ENCODE measurements at places on chromosomes 5 and 9.

DNA sequence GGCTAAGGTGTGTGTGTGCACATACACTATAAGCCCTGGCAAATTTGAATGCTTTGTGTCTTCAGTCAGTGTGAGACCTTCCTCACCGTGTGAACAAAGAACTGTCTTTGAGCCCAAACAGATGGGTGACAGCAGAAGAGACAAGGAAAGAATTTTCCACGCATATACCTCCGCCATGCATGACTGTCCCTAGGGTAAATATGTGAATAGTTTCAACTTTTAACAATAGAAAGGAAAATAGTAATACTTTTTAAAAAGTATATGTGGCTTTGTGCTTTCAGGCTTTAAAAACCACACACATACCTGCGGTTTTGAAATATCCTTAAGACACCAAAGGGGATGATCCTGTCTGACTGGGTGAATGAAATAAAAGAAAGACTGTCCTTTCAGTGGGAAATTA is 438.6 kb upstream of the MPDZ start:
- no peak for DNase-seq

DNA sequence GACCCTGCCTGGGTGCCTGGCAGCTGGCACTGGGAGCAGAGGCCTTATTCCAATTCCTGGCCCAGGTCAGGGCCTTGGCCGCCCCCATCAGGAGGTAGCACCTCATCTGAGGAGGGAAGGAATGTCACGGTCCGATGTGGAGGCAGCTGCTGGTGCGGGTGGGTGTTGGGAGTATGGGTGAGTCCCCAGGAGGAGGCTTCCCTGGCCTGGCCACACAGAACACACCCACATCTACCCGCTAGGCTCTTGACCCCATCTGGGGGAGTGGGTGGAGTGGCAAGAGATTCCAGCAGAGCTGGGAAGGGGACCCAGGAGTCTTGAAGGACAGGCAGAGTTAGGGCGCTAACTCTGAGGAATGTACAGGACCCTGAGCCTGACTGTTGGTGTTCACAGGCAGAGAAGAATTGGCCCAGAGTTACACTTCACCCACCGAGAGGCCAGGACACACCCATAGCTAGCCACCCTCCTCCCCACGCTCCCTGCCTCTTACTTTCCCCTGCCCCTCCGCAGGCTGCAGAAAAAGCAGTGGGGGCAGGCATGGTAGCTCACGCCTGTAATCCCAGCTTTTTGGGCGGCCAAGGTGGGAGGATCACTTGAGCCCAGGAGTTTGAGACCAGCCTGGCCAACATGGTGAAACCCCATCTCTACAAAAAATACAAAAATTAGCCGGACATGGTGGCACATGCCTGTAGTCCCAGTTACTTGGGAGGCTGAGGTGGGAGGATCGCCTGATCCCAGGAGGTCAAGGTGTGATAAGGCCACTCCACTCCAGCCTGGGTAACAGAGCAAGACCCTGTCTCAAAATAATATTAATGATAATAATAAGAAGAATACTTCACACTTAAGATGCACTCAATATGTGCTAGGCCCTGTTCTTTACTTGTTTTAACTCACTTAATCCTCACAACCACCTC is 6.0 kb downstream of the OLFML2A start:
- no peak for DNase-seq

DNA sequence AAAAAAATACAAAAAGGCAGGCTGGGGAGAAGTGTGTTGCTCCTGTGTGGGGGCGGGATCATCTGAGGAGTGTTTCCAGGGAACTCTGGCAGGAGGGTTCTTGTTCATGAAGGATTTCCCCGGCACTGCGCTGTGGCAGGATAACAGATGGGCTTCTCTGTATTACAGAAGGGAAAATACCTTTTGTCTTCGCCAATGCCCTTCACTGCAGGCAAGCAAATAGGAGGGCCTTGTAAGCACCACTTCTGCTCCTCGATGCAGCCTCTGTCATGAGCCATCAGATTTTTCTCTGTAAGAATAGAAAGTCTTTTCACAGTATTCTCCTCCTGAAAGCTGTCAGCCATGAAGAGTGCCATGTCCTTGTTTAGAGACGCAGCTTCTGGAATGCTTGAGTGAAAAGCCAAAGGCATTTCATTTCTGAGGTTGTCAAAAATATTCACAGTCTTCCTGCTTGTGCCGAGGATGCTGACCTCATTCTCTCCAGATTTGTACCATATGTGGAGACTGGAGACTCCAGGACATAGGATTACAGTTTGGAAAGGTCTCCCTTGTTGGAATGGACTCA is 294.0 kb downstream of the YTHDC2 start:
- DNase-seq = no peak

GRCh38 chr9:125337236-125337635 is 75.6 kb downstream of the GAPVD1 start:
- no peak for DNase-seq

GRCh38 chr5:17813214-17813613 is 179.0 kb downstream of the TAF11L14 start:
- no peak for DNase-seq

All from stimulated activated CD8-positive, alpha-beta memory T cell treated with anti-CD3 and anti-CD28 coated beads, Interleukin-7, amount 100 ng/mL, for 48 hours (primary cell).